KG1 (cell line): ENCODE measurements at places on chromosomes 1 and 21.

DNA sequence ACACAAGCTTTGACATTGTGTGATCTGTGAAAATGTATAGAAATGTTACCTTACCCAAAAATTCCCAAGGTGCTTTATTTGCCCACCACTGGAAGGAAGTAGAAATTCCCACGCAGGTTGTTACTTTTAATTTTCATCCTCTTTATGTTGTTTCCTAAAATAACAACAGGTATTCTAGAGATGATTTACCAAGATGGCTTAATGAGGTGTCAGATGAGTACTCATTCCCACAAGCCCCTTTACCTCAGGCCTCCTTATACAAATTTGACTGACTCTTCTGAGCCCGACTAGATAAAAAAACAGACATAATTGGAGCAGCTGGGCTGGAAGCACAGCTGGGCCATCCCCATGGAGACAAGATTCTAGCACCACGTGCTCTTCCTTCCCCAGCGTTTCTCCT is 114.6 kb downstream of the LIPI start:
- DNase-seq, result no peak

DNA sequence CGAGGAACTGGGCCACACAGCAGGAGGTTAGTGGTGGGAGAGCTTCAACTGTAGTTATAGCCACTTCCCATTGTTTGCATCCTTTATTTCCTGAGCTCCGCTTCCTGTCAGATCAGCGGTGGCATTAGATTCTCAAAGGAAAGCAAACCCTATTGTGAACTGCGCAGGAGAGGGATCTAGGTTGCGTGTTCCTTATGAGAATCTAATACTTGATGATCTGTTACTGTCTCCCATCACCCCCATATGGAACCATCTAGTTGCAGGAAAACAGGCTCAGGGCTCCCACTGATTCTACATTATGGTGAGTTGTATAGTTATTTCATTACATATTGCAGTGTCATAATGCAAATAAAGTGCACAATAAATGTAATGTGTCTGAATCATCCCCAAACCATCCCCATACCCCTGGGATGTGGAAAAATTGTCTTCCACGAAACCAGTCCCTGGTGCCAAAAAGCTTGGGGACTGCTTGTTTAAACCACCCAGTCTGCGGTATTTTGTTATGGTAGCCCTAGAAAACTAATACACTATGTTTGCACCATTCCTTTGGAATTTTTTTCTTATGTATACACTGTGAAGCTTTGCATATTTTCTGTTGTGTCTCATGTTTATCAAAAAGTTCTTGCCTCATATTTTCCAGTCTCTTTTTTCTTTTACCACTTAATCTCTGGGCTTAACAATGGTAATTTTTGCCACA is 136.6 kb upstream of the IVNS1ABP start:
- no peak for DNase-seq

- DNase-seq, result no peak
Observed at GRCh38 chr1:244868484-244869363, 4.4 kb upstream of the HNRNPU start.

DNA sequence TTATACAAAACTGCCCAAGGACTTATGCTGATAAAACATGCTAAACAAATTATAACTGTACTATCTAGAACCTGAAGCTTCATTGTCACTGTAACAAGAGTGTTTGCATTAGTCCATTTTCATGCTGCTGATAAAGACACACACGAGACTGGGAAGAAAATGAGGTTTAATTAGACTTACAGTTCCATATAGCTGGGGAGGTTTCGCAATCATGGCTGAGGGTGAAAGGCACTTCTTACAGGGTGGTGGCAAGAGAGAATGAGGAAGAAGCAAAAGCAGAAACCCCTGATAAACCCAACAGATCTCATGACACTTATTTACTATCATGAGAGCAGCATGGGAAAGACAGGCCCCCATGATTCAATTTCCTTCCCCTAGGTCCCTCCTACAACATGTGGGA is 100.4 kb downstream of the SPATA6 start:
- DNase-seq, result no peak

- DNase-seq, result no peak
Observed at GRCh38 chr1:153663211-153663610, 4.7 kb downstream of the SNAPIN start.

GRCh38 chr1:166925810-166926478 is 49.4 kb downstream of the ILDR2 start:
- DNase-seq, result no peak

DNA sequence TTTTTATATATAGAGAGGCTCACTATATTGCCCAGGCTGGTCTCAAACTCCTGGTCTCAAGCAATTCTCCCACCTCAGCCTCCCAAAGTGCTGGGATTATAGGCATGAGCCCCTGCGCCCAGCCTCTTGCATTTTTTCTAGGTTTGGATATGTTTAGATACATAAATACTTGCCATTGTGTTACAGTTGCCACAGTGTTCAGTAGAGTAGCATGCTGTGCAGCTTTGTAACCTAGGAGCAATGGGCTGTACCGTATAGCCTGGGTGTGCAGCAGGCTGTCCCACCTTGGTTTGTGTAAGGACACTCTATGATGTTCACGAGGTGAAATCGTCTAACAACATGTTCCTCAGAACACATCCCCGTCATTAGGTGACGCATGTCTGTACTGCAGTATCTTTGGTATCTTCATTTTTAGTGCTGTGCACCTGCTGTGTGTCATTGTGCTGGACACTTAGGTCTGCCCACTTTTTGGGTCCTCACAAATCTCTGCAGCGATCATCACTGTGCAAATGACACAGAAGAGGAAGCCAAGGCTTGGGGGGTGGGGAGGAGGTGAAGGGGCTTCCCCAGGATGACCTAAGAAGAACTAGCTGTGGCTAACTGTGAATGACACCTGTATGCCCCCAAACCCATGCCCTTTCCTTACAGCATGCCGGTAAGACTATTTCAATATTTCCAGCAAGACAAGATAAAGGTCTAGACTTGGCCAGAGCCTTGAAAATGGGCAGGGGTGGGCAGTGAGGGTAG is 44.5 kb downstream of the SDC3 start:
- no peak for DNase-seq

DNA sequence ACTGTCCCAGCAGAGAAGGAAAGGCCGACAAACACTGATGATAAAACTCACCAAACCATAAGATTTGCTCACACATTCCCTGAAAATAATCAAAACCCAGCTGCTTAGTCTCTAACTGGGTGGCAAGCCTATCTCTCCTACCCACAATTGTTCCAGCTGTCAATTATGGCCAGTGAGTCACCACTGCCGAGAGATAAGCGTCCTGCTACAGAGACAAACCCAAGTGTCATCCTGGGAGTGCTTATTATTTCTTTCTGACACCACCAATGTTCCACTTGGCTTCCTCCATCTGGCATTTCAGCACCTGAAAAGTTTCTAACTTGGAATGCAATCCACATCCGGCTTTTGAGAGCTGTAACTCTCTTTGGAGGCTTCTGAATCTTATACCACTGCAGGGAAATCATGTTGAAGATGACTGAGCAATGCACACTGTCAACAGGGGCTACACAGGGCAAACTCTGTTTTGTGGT is 51.5 kb upstream of the VAV3 start:
- no peak for DNase-seq

- no peak for DNase-seq
Observed at GRCh38 chr1:68542586-68542985, 45.7 kb upstream of the DEPDC1 start.

DNA sequence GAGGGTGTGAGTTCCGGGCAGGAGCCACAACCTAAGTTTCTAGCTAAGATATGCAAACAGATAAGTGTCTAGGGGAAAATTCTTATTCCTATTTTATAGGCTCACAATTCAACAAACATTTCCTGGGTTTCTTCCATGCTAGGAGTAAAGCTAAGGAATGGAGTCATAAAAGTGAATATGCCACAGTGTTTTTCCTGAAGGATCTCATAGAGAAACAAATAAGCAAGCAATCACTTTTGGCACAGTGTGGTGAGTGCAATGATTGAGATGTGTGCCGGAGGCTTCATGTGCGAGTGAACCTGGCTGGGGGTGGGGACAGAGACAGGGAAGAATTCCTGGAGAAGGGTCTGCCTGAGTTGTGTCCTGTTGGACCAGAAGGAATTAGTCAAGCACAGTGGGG is 147.4 kb downstream of the TENT5C start:
- DNase-seq, result no peak

DNA sequence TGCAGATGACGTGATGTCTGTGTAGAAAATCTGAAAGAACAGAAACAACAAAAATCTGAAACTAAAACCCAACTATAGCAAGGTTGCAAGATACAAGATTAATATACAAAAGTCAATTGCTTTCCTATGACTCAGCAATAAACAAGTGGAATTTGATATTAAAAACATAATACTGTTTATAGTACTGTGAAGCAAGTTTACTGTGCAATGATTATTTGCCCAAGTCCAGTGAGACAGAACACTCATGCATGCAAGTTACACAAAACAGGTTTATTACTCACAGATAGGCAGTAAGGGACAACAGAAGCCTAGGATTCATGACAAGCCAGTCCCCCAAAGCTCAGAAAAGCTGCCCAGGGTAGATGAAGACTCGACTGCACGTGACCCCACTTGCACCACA is 62.4 kb upstream of the RAB4A start:
- no peak for DNase-seq

DNA sequence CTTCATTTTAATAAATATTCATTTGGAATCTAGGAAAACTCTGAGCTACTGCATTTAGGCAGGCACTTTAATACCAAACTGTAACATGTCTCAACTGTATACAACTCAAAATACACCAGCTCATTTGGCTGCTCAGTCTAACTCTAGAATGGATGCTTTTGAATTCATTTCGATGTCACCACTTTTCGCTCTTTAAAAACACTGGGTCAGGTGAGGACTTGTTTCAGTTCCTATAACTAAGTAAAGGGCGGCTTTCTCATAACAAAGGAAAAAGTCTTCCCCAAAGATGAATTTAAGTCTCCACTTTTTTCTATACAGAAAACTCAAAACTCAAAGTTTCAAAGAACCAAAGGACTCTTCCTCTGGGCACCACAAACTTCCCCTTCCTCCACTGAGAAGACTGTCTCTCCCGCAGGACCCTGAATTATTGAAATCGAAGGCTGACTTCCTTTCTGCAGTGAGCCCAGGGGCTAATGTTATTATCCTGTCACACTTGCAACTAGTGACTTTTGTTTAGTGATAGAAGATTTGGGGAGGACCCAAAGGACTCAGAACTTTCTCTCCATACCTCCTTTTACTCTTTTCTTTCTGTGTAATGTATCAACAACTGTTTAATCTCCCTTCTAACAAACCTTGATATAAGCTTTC is 9.7 kb upstream of the DHX9 start:
- DNase-seq, result no peak

GRCh38 chr1:159587461-159587951 is at the start of gene APCS:
TSS of gene APCS (plus strand) at chr1:159587826. CDS start at chr1:159587922, 96 bp downstream.
- no peak for DNase-seq

- peak; percentile 63 for DNase-seq
Observed at GRCh38 chr1:150364231-150365003, 470 bp downstream of the RPRD2 start.

- DNase-seq, result no peak
Observed at GRCh38 chr1:107250169-107250568, 109.3 kb downstream of the NTNG1 start.

DNA sequence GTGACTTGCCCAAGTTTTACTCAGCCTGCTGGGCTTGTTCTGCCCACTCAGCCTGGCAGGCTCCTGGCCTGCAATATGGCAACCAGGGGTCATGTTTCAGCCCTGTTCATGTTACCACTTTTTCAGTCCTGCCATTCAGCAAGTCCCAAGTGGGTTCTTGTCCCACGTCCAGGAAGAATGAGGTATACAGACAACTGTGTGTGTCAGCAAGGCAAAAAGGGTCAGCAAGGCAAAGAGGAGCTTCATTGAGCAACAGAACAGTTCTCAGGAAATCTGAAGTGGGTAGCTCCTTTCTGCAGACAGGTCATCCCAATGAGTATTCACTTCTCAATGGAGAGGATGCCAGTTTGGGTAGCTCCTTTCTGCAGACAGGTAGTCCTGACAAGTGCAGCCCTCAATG is 1233.3 kb upstream of the B3GALT2 start:
- no peak for DNase-seq

DNA sequence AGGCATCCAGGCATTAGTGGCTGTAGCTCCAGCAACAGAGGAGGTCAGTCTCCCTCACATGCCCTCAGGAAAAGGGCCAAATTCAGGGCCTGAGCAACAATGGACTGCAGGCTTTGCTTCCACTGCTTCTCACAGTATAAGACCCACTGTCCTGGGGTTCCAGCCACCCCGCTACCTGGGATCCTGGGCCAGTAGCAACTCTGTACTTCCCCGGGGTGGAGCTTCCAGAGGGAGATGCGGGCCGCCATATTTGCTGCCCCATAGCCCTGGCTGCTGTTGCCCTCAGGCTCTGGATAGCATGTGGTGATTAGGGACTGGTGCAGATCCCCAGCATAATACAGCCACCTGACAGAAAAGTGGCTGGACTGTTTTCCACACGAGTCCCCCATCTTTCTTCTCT is 201.1 kb upstream of the POGK start:
- no peak for DNase-seq

- DNase-seq, result no peak
Observed at GRCh38 chr1:31445951-31446350, 32.9 kb downstream of the SERINC2 start.

GRCh38 chr1:111747282-111747734 is 8.1 kb upstream of the INKA2 start:
- DNase-seq, result peak; percentile 21

- DNase-seq, result no peak
Observed at GRCh38 chr1:198846556-198846955, 207.7 kb downstream of the PTPRC start.

DNA sequence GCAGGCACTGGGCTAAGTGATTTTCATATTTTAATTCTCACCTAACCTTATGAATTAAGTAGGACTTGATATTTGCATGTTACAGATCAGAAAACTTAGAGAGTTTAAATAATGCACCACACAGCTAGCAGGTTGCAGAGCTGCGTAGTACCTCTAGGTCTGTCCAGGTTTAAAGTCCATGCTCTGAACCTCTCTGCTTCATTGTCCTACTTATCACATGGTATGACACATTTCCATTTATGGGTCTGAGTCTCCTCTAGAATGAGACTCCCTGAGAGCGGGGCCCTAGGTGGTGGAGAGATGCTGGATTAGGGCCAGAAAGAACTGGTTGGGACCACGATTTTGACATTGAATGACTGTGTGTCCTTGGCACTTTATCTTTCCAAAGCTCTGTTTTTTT is 102.5 kb upstream of the USP24 start:
- DNase-seq, result no peak

DNA sequence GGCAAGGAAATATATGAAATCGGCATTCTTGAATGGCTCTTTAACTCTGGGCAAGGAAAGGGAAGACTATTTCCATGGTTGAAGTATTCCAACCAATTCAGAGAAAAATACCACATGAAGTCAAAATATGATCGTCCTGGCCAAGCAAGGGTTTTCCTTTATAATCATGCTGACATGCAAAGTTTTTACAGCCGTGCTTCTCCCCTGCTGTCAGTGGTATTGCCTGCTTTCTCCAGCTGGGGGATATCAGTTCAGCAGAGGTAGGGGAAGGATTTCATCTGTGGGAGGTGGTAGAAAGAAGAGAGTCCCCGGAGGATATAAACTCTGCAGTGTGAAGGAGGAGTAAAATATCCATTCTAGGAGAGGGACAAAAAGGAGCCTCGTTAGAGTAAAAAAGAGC is 322.8 kb downstream of the PAPPA2 start:
- DNase-seq, result no peak

GRCh38 chr1:171160639-171161354 is 24.3 kb upstream of the FMO2 start:
- no peak for DNase-seq
